ENCODE measurements at places on chromosomes 11 and 22.

GRCh38 chr22:34897126-34897525, 168.8 kb upstream of the ISX start:
- DNase-seq, result no peak

- no peak for DNase-seq
Observed at GRCh38 chr11:66728693-66729385, at the start of gene SPTBN2. Gene SPTBN2, minus strand, starts transcription at chr11:66729216. Its CDS starts 7,976 bp downstream, at chr11:66721240.

DNA sequence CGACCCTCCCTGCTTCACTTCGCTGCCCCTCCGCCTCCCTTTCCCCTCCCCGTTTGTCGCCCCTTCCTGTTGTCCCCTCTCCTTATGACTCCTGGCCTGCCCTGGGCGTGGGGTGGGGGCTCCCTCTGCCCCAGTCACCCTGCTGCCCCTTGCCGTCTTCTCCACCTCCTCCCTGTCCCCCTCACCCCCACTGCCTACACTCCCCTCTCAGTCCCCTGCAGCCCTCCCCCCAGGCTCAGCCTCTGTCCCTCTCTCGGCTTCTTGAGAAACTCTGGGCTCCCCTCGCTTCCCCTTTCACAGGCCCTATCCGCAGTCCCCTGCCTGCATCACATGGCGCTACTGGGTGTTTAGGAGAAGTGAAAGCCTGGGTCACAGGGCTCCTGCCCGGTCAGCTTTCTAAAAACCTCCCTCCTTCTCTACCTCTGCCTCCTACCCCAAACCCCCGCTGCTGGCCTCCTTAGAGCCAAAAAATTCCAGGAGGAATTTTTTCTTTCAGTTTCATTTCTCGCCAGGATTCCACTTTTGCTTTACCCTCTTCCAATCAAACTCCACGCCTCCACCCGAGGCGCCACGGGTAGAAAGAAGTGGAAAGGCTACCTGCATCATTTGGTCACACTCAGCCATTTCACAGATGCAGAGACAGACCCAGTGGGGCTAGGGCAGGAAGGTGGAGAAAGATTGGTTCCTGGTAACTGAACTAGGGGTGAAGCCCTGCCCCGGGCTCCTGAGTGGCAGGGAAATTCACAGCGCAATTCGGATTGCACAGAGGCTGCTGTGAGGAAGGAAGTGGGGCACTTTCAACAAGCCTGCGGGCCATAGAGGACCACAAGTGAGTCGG, at the start of gene SLC15A3:
Gene SLC15A3 (minus strand): TSS at position 273 of the 838 bp plus-strand sequence. CDS start 625 bp downstream, outside the sequence.
- peak; percentile 50 for DNase-seq

GRCh38 chr11:898540-899190, 11.9 kb downstream of the CHID1 start:
- no peak for DNase-seq

GRCh38 chr11:75140269-75141138, 10.4 kb upstream of the SLCO2B1 start:
- peak; percentile 50 for DNase-seq

DNA sequence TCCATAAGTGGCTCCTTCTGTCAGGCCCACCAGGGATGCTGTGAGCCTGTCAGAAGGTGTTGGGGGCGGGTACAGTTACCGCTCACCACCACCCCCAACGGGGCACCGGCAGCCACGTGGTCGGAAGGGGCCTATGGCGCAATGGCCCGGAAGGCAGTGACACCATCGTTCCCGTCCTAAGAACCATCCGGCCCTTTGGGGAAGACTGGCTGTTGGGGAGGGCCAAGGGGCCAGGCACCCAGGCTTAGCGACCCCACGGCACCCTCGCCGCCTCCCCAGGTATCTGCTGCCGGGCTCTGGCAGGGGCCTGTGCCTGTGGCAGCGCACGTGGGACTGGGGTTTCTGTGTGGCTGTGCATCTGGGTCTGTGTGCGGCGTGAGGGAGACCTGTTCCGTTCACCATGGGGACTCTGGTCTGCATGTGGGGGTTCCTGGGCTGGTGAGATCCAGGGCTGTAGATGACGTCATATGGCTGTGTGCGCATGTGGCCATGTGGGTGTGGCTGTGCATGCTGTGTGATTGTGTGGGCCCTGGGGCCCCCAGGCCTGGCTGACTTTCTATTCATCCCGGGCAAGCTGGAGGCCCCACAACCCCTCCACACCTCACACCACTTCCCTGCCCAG, 717 bp downstream of the OSM start:
- no peak for DNase-seq

Measured in dorsolateral prefrontal cortex (tissue), 122 donors.